ENCODE measurements at places on chromosomes 7 and 10.

DNA sequence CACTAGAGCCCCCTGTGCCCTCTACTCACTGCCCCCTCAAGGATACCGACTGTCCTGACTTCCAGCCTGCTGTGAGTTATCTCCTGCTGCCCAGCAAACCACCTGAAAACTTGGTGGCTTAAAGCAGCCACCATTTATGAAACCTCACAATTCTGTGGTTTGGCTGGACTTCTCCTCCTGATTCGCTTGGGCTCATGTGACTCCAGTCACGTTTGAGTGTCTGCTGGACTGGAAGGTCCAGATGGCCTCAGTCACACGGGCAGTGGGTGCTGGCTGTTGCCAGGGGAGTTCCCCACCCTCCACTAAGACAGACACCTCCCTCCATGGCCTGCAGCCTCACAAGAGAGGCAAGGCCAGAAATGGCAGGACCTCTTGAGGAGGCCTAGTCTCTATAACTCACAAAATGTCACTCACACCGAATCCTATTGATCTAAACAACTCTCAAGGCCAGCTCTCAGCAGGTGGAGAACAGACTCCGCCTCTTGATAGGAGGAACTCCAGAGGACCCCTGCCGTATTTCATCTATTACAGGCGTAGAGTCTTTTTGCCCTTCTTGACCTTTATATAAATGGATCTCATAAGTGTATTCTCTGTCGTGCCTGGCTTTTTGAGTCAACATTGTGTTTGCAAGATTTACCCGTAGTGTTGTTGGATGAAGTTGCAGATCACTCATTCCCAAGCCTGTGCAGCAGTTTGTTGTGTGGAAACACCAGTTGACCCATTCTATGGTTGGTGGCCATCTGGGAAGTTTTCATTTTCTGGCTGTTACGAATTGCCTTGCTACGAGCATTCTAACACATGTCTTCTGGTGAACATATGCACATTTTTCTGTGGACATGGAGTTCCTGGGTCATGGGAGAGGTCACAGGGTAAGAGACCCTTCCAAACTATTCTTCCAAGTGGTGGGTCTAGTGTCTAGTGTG is 48.3 kb downstream of the ZMIZ1 start:
- DNase-seq, result no peak

GRCh38 chr10:78736926-78737630 is 331.7 kb upstream of the ZMIZ1 start:
- no peak for DNase-seq

GRCh38 chr7:141702047-141702567 is at the start of gene DENND11:
TSS of gene DENND11 (minus strand) at chr7:141702166. CDS start at chr7:141702153, 13 bp downstream.
- peak; percentile 62 for DNase-seq

DNA sequence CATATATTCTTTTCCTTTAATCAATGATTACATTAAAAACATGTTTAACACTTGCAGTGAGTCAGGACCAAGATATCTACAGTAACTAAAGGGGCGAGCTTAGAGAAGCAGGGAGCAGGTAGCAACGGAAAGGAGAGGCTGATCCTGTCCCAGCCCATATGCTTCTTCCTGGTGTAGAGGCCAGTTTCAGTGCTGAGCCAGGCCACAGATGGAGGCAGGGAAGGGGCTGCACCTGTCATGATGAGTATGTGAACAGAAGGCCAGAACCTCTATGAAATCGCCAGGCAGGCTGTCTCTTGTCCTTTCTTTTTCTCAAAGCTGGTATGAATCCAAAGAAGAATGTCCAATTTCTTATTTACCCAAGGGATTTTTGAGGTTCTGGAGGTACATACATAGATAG is 16.3 kb downstream of the REEP3 start:
- no peak for DNase-seq

DNA sequence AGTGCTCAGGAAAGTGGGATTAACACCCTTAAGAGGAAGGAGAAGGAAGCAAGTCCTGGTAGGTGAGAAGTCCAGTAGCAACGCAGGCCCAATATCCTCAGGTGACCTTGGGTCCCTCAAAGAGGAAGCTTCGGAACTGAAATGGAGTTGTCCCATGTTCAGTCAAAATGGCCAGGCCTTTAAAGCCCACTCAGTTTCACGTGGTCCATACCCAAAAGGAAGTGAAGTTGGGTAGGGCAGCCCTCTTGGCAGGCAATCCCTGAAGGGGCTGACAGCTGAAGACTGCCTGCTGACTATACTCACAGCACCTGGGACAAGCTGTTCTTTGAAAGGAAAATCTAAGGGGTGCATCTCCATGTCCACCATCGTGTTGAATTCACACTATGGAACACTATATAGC is 3.0 kb downstream of the GSAP start:
- DNase-seq, result no peak

- DNase-seq, result no peak
Measured at GRCh38 chr10:3668276-3668965, 116.6 kb downstream of the KLF6 start.
